KBM-7 (cell line): ENCODE measurements at places on chromosomes 13 and 19.

DNA sequence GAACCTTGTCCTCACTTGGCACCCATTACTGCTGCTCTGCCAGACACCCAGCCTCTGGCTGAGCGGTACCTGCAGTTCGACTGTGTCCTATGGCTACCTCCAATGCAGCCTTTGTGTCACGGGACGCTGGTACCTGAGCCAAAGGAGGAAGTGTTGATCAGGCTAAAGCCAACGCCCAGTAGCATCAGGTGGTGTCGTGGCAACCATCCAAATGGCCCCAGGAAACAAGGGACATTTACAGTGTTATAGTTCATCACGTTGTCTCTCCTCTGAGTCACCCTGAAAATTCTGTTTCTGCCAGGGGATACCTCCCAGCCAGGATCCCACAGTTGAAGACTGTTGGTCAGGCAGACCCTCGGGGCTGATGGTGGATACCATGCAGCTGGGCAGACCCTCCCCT lies 10.1 kb downstream of the RHPN2 start:
- no peak for DNase-seq

- DNase-seq: no peak
Measured at GRCh38 chr13:32041429-32041828, 9.9 kb downstream of the FRY start.

- DNase-seq: no peak
Measured at GRCh38 chr13:83220241-83220640, 662.0 kb downstream of the SLITRK1 start.

DNA sequence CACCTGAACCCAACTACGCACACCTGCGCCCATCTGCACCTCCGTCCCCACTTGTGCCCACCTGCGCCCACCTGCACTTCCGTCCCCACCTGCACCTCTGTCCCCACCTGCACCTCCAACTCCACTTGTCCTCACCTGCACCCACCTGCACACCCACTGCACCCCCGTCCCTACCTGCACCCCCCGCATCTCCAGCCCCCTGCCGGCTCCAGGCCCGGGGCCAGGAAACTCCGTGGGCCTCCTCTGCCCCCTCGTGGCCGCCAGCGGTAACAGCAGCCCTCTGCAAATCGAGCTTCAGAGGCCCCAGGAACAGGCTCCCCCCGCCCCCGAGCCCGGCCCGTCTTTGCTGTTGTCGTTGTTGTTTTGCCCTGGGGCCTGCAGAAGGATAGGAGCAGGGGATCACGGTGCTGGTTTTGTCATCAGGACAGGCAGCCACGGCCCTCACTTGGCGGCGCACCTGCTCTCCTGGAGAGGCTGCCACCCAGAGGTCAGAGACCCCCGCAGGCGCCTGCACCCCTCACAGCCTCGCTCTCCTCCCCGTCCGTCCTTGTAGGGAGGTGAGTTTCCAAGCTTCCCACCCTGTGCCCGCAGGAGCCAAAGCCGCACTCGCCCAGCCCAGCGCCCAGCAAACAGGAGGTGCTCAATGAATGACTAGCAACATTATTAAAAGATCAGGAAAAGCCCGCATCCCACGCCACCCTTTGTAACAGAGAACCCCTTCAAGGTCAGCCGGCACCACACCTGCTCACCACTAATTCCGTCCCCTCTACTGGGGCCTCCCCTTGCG lies 65.4 kb downstream of the GNG7 start:
- peak; percentile 60 for DNase-seq

- peak; percentile 53 for DNase-seq
Measured at GRCh38 chr19:17294051-17294891, 9.0 kb downstream of the ABHD8 start.

GRCh38 chr19:28301961-28302360 lies 911.0 kb downstream of the UQCRFS1 start:
- no peak for DNase-seq

GRCh38 chr13:61123538-61124289 lies 291.9 kb downstream of the PCDH20 start:
- DNase-seq: no peak
